ENCODE measurements at places on chromosomes 5 and 9.

DNA sequence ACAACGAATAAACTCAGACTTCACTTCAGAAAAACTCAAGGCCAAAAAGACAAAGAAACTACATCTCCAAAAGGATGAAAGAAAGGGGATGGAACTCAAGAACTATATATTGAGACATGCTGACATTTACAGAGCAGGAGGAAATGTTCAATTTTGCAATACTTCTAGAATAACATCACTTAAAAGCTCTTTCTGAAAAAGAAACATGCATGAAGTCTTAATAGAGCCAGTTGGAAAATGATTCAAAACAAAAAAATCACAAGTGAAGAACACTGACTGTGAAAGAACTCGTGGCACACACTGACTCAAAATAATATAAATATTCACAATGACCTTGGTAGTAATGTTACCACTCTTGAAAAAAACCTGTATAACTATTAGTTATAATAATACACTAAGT, 267.8 kb upstream of the NREP start:
- no peak for DNase-seq

DNA sequence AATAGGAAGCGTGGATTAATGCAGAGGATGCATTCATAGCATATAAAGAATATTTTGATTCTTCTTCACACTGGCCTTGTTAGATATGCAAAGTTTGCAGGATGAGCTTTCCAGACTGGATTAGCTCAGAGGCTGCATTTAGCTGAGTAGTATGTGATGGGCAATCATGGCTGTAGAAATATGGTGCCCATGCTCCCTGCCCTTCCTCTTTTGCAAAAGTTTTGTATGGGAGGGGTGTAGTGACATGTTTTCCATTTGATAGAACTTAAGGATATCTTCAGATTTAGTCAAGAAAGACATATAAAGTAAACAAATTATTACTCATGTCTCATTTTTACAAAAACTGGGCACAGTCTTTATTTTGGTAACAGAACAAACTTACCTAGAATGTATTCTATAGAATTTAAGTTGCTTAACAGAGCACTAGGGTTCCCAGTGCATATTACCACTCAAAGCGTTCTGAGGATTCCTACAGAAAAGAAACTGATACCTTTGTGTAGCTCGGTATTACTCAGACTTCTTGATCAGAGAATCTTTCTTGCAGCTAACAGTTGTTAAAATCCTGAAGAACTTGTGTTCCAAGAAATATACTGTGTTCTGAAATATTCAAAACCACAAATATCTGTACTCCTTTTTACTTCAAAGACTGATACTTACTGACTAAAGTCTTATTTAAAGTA, 9.8 kb downstream of the GTF3C4 start:
- DNase-seq: peak; percentile 18

DNA sequence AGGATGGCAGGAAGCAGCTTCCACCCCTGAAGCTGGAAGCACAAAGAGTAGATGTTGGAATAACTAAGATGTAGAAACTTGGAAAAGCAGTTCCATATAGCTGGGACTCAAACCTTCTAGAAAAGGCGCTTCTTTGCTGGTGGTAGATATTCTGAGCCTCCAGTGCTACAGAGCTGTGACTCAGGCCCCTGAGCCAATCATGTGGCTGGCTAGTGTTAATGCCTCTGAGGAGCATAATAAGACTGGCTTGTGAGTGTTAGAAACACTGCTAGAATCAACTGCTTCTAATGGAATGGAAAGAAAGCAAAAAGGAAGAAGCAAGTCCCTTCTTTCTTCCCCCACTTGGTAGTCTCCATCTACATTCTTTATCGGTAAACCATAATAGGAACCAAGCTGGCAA, 234.2 kb upstream of the DMAC1 start:
- no peak for DNase-seq

DNA sequence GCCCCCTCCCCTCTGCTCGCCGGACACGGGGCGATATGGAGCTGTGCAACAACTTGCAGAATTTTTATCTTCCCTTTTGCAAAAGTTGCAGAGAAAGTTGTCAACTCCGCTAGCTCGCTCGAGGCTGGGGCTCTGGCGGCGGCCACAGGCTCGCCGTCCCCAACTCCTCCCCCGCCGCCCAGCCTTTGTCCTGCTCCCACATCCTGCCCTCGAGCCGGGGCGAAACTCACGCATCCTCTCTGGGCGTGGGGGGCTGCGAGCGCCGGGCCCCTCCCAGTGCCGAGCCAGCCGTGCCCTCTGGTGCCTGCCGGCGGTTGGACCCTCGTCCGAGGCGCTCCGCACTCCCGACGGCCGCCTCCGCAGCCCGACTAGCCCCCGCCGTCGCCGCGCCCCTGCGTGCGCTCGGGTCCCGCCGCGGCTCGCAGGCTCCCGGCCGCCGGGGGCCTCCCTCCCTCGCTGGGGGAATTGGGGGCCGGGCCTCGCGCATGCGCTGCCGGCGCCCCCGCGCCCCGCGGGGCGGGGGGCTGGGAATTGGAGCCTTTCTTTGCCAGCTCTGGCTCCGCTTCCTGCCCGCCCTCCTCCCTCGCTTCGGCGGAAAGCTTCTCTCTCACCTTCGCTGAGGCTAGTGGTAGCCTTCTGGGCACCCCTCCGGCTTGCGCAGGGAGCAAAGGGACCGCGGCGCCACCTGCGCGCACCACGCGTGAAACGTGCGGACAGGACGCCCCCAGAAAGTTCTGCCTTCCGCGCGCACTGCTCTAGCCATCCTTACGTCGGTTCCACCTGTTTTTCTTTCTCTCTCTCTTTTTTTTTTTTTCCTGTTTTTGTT, at the start of gene CCNJL:
CCNJL (minus strand) TSS at position 431 of the 826 bp plus-strand sequence. CDS start 641 bp downstream, outside the sequence.
- DNase-seq: peak; percentile 66

DNA sequence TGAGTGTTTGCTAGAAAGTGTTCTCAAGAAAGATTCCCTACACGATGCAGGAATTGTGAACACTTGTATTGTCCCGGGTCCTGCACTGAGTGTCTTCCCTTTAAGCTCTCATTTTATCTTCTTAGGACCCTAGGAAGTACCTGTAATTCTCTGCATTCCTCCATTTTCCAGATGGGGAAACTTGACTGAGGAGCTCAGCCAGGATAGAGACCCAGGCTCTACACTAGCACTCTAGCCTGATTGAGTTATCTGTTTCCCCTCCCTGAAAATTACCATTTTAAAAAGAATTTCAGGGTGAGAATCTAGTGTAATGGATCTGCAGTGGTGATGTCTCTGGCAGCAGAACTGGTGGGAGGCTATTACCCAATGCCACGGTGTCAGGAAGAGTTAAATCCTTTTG, 453.9 kb downstream of the KDM4C start:
- DNase-seq: no peak

GRCh38 chr9:25702536-25702935, 24.3 kb upstream of the TUSC1 start:
- DNase-seq: no peak

DNA sequence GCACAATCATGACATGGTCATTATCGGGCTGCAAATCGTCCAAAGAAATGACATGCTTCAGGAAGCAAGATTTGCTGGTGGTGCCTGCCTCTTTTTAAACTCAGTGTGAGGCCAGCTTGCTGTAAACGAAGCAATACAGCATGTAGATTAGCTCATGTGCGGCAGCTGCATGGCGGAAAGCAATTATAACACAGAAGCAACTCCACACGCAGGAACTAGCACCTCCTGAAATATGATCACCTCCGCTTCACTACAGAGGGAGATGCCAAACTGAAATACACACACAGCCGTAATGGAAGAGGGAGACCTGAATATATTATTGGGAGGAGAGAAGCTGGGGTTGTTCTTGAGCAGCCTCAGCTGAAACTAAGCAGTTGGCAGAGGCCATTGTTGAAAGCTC, 312.5 kb downstream of the PSAT1 start:
- DNase-seq: no peak

DNA sequence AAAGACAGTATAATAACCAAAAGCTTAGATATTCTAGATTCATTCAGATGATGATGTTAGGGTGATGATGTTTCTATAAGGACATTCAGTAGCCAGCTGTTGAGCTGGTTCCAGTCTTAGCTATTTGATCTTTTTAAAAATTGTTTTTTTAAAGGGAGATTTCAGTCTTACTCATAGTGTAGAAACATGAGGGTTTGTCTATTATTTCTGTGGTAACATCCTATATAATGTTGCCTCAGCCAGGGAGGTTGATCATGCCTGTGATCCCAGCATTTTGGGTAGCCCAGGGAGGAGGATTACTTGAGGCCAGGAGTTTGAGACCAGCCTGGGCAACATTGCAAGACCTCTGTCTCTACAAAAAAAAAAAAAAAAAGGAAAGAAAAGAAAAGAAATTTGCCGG, 167.8 kb downstream of the DOCK2 start:
- DNase-seq: no peak

DNA sequence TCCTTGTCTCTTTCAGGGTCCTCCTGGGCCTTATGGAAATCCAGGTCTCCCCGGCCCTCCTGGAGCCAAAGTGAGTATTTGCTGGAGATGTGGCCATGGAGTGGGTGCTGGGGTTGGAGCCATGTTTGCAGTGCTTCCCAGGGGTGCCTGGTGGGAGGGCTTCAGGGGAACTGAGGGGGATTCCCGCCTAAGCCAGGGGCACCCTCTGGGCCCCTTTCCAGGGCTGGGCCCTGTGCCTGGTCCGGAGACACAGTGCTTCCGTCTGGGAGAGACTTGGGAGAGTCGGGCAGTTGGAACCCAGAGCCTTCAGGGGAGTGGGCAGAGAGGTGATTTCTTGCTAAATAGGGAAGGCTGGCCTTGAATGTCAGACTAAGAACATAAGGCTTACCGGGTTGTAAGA, 27.7 kb downstream of the COL27A1 start:
- DNase-seq: no peak

GRCh38 chr9:70532716-70533115, 118.3 kb upstream of the KLF9 start:
- DNase-seq: no peak

DNA sequence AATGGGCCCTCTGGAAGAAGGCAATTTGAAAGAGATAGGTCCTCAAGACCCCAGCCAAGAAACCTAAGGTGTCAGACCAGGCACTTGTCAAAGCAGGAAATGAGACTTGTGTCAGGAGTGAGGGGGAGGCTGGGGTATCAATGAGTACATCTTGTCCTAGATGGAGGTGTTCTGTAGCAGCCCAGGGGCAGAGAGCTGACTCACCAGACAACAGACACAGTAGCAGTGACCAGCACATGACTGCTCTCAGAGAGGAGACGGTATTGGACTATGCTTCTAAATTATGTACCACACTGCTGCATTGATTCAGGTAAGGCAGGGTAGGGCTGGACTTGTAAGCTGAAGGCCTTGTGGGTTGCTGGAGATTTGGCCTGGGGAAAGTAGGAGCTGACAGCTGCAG, 551.2 kb upstream of the KLF4 start:
- DNase-seq: no peak

DNA sequence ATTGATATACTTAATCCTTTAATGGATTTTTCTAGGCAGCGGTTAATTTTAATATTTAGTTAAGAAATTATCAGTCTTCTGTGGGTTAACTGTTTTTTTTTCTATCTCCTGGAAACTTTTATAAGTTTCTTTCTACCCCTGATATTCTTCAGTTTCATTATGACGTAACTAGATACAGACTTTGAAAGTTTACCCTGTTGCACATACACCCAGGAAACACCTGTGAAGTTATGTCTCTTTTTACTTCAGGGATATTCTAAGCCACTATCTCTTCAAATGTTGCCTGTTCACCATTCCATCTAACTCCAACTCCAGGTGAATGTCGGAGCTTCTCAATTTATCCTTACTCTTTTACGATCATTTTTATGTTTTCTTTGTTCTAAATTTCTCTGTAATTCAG, 329.0 kb downstream of the ICE1 start:
- peak; percentile 31 for DNase-seq

DNA sequence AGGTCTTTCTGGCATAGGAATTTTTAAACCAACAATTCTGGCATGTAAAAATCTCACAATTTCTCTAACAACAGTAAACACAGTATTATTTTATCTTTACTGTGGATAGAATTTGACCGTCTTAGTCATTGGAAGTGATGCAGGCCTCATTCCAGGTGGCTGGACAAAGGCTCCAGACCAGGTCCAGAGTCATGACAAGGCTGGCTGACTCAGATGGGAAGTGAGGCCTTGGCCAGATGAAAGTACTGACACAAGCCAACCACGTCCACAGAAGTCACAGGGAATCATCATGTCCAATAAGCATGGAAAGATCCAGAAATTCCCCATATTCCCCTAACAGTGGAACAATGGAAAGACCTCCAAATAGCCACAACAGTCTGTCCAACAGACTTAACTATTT, 12.4 kb downstream of the SPOCK1 start:
- no peak for DNase-seq

GRCh38 chr9:15293804-15294316, 13.2 kb downstream of the TTC39B start:
- no peak for DNase-seq

DNA sequence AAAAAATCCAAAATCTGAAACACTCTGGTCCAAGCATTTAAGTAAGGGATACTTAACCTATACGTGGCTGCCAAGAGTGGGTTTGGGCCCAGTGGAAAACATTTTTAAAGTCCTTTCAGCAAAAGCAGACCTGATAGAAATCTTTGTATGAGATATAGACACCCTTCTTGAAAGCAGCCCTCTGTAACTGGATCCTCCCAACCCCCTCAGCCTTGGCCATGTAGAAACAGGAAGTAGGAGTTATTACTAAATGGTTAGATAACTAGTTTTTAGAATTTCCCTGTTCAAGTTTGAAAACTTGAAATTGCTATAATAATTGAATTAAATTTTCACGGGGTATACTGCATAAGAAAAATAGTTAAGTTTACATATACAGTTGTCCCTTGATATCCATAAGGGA, 111.3 kb upstream of the PCA3 start:
- no peak for DNase-seq

DNA sequence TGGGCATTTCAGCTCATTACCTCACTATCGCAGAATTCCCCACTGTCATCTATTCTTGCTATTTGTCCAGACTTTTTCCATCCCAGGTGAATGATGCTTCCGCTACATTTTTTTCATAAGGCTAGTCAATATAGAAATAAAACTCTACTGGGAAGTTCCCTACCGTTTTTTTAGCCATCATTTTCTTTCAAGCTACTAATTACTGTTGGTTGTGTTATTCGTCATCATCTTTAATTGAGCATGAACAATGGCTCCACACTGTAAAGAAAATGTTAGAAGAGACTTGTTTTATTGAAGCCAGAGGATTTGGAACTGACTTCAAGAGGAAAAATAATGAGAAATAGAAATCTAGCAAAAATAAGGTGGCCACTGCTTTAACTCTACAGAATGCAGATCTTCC, 265.0 kb downstream of the ZNF608 start:
- DNase-seq: no peak

All from GM10248 (cell line).